ENCODE measurements at places on chromosomes 6 and 20.

DNA sequence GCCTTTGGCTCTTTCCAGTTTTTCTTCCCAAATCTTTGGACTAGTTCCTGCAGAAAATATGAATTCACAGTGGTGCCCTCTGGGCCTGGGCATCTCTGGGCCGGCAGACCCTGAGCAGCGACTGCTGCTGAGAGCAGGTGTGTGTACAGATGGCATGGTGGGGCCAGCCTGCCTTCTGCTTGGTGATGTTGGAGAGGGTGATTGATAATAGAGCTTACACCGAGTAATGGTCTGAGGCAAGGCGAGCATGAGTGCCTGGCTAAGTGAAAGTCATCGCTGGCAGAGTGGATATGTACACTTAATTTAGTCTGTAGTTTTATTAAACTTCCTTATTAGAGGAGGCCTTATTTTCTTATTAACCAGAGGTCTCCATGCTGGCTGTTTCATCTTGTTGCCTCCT lies 156.9 kb downstream of the CDKAL1 start:
- no peak for DNase-seq

GRCh38 chr6:3205913-3206312 lies 21.5 kb downstream of the TUBB2B start:
- no peak for DNase-seq

DNA sequence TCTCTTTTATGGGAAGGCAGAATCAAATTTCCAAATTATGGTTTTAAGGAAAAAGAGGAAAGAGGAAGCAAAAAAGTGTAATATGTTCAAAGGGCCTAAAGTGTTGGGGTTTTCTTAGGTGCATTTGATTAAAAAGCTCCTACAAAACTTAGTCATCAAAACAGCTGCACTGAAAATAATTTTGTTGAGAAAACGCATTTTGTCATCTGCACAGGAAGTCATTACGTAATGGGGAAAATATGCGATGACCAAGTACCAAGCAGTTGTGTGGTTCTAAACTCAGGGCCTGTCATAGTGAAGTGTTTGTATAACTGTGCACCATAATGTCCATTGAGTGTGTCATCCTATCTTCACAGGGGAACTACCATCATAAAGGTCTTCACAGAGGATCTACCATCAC lies 15.6 kb downstream of the HAO1 start:
- DNase-seq = no peak

DNA sequence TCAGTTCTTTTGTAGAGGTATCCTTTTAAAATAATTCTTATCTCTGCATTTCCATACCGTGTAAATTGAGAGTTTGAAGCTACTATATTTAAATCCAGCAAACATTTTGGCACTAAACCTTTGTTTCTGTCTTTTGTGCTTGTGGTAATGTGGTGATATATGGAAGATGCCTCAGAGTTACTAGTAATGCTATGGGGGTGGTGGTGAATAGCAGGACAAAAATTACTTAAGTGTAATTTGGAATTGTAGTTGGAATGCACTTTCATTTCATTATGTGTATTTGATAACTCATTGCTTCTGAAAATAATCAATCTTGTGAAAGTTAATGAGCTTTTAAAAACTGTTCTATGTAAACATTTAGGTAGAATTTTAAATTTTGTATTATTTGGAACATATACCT lies 404.5 kb downstream of the PHF3 start:
- DNase-seq = no peak

GRCh38 chr6:82143041-82143481 lies 104.5 kb downstream of the IBTK start:
- no peak for DNase-seq

DNA sequence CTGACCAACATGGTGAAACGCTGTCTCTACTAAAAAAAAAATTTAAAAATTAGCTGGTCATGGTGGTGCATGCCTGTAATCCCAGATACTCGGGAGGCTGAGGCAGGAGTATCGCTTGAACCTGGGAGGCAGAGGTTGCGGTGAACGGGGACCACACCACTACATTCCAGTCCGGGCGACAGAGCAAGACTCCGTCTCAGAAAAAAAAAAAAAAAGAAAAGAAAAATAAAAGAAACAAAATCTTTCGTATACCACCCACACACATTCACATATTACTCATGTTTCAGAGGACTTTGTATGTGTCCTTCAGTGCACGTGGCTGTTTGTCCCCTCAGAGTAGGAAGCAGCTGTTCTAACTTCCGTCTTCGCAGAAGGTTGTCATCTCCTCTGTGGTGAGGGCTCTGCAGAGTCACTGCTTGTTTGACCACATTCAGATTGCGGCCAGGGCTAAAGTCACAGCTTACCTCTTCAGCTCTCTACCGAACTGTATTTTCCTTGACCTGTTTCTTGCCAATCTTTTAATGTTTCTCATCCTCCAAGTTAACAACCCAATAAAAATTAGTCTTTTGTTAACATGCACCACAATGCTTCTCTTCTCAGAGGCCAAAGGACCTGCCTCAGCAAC lies 36.6 kb upstream of the HIVEP1 start:
- DNase-seq = no peak

GRCh38 chr6:2369606-2370005 lies 124.2 kb upstream of the GMDS start:
- DNase-seq = no peak

DNA sequence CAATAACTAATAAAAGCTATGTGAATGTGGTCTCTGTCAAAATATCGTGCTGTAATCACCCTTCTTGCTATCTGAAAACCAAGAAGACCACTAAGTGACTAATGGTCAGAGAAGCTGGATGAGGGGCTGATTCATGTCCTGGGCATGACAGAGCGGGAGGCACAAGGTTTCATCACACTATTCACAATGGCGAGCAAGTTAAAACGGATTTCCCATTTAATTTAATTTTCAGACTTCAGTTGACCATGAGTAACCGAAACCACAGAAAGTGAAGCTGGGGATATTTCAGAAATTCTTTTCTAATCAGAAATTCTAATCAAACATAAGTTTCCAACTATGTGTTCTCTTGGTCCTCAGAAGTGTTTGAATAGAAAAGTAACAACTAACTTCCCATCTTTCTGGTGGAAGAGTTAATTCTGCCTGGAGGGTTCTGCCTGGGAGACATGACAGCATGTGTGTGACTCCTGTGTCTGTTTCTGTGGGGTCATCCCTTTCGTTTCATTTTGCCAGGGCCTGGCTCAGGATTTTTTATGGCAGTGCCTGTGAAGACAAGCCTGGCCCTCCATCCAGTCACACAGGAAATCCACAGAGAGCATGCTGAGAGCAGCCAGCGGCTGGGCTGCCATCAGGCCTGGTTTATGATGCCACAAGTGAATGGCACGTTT lies 98.9 kb downstream of the FAM120B start:
- no peak for DNase-seq

DNA sequence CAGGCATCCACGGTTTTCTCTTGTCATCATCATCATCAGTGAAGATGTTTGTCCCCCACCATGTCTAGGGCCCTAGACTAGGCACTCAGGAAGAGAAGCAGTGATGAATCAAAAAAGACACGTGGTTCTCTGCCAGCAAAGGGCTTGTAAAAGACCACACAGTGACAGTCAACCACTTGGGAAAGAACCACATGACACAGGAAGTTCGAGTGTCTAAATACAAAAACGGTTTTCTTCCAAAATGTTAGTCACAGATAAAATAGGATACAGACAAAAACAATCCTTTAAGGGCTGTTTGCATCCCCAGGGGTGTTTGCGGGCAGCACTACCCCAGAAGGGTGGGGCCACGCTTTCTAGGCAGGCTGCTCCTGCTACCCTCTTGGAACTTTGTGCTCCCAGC lies 356.8 kb upstream of the AGPAT4 start:
- no peak for DNase-seq

GRCh38 chr6:39468385-39468784 lies 145.9 kb upstream of the KCNK16 start:
- no peak for DNase-seq

- DNase-seq = no peak
Measured at GRCh38 chr20:34578521-34578920, 20.0 kb downstream of the MAP1LC3A start.

DNA sequence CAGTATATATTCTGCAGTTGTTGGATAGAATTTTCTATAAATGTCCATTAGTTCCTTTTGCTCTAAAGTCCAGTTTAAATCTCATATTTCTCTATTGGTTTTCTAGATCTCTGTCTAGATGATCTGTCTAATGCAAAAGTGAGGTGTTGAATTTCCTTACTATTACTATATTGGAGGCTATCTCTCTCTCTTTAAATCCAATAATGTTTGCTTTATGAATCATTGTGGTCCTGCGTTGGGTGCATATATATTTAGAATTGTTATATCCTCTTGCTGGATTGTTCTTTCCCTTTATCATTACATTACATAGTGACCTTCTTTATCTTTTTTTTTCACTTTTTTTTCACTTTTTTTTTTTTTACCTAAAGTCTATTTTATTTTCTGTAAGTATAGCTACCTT lies 208.5 kb upstream of the ASCC3 start:
- DNase-seq = no peak

GRCh38 chr20:11989018-11989771 lies 71.5 kb downstream of the BTBD3 start:
- no peak for DNase-seq
